ENCODE measurements at places on chromosomes 11 and 22.

GRCh38 chr11:112293614-112294013, 33.0 kb upstream of the PLET1 start:
- no peak for DNase-seq

DNA sequence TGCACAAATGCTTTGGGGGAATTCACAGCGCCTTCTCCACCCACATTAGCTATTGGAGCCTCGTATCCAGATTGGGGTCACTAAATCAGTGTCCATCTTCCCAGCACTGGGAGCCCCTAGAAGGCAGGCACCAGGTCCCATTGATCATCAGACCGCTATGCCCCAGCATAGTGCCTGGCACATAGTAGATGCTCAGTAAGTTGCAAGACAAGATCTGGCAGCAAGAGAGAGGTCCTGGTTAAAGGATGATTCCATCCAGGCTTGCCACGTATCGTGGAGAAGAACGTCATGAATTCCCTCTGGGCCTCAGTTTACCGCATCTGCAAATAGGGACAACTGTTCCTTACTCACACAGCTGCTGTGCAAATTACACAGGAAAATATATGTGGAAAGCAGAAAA, 1.7 kb downstream of the TMEM184B start:
- DNase-seq = no peak

DNA sequence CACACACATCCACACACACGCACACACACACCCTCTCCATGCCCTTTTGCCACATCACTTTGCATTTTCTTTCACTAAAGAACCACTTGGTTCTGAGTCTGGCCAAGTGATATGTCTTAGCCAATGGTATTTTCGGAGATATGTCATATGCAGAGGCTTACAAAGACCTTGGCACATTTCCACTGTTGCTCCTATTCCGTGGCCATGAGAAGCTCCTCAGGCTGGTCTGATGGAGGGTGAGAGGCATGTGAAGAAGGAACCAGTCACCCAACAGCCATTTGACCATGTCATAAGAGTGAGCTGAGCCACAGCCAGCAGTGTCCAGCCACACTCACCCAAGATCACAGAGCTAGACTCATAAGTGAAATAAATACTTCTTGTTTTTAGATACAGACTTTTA, 212.6 kb upstream of the NAV2 start:
- DNase-seq = no peak

DNA sequence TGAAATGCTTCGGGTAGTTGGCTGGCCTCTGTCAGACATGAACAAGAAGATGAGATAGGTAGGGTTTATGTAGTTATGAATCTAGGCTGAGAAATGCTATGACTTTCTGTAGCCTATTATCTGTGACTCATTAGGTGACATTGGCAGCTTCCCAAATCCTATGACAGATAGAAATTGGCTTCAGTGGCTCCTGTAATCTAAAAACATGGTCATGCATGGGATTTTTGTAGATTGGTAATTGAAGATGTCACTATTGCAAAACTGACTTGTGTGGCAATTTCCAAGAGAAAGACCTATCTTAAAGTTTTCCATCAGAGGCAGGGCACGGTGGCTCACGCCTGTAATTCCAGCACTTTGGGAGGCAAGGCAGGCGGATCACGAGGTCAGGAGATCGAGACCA, 29.4 kb upstream of the GRIK4 start:
- no peak for DNase-seq

DNA sequence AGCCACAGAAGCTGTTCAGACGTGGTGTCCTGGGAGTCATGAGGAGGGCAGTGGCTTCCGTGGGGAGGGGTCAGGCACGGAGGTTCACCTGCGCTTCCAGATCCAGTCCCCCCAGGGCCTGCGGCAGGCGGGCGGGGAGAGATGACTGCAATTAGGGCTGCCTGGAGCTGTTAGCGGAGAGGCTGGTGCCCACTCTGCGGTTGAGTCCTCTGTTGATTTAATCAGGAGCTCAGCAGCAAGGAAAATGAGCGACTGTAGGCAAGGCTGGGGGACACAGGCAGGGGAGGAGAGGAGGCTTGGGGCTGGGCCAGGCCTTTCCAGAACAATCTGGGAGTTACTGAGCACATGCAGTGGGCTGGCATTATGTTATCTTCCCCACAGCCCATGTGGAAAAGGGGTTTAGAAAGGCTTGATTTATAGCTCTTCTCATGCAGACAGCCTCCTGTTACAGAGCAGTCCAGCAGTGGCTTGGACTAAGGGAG, 13.1 kb downstream of the PLCB3 start:
- no peak for DNase-seq

DNA sequence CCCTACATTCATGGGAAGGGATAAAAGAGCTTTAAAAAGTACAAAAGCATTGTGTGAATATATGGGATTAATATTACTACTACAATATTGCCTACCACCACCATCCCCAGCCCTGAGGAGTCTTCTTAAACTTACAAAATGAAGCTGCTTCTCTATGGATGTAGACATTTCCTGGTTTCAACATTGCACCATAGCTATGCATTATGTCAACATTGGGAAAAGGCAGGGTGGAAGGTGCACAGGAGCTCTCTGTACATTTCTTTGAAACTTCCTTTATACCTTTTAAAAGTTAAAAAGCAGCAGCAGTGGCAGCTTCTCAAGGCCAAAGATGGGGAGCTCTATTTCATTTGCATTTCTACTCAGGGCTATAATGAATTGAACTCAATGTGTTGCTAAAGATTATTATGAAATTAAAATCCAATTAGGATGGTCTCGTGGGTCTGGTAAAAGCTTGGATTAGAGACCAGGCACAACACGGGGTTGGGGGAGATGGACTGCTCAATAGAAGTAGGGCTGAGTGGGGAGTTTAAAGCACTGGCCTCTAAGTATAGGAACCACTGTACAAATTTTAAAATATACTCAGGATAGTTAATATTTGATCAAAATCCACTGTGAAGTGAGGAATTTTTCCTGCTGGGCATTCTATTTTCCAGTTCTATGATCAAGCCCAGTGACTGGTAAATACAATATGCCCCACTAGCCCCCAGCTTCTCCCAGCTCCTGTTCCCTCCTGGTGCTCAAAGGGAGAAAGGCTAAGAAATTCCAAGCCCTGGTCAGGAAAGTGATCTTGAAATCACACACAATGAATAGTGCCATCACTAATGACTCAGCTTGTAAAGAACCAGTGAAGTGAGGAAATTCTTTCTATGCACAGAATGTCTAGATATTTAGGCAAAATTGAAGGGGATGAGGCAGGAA, 362.7 kb upstream of the CCDC90B start:
- DNase-seq = no peak

DNA sequence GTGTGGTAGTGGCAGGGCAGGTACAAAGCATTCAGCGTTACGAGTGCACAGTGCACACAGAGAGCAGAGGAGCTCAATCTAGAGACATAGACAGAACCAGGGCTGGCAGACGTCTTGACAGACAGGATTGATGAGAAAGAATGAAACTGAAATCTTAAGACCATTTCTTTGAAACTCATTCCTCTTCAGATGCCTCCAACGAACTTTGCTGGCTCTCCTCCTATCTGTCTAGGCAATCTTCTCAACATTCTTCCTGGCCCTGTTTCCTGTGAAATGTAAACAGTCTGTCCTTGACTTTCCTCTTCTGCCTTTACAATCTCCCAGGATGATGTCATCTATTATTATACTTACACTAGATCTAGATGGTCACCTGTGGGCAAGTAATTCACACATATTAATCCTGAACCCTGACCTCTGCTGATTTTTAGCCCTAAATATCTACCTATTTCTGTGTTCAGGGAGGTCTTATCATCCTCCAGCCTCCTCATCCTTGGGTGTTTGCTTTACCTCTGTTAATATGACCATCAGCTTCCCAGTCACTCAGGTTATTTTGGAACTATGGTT, 119.5 kb downstream of the ENTHD1 start:
- DNase-seq = no peak

DNA sequence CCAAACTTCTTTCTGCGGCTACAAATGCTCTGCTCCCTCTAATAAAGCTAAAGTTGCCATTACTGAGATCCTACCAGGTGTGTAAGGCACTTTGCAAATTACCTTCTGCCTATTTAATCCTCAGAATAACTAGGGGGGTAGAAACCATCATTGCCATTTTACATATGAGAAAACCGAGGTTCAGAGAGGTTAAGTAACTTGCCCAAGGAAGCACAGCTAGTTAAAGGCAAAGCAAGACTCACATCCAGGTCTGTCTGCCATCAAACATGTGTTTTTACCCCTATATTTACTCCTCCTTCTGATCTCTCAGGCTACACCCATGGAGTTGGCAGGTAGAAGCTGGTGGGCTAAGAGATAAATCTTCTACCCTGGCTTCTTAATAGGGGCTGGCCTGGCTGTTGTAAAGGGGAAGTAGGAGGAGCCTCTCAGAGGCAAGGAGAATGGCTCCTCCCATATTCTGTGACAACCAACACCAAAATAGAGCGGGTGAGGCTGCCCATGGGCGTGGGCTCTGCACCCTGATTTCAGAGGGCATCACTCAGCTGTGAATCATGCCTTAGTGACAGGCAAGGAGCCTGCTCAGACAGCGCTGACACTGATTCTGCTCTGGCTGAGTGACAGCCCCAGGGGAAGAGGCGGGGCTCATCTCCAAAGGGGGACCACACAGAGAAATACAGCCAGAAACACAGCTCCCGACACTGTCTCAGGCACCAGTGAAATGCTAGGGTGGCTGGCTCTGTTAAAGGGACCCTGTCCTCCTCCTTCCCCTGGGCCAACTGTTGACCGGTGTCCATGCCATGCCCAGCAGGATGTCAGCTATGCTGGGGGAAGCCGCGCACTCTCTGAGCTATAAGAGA, 106.8 kb downstream of the ABTB2 start:
- no peak for DNase-seq

- no peak for DNase-seq
Measured at GRCh38 chr11:21909145-21909544, 283.7 kb upstream of the ANO5 start.

- no peak for DNase-seq
Measured at GRCh38 chr11:1069740-1070139, 4.9 kb upstream of the MUC2 start.

GRCh38 chr11:131372234-131372962, 2.0 kb downstream of the NTM start:
- DNase-seq = no peak

DNA sequence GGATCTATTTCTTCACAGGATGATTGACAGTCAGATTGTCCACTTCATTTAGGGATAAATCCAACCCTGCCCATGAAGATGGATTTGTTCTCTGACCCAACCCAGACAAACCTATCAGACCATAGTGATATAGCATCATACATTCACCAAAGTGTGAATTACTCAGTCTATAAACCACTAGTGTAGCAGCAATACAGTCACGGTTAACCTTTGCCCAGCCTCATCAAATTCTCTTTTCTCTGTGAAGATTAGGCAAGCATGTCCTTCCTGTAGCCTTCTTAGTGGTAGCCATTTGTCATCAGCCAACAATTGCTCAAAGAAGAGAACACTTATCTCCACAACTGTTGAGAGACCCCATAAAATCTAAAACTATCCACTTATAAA, 14.4 kb upstream of the BIRC2 start:
- no peak for DNase-seq

DNA sequence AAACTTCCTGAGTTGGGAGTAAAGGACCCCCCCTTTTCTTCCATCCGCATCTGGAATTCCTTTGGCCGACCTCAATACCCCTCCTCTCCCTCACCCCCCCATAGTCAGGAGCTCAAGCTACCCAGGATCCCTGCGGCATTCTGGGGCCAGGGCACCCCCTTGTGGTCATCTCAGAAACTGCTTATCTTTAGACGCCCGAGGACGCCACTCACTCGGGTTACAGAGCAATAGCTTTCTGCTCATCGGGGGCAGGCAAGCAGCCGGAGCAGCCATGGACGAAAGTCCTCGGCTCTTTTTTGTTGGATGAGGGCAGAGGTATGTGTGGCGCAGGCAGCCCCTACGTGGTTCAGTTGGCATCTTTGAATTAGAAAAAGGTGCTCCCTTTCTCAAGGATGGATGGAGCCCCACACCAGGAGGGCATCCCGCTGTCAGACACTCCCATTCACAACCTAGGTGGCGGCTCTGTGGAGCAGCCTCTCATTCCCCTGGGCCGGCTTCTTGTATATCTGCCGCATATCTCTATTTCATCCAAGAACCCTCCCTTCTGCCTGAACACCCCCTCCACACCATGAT, 2.3 kb downstream of the C1QTNF5 start:
- no peak for DNase-seq

DNA sequence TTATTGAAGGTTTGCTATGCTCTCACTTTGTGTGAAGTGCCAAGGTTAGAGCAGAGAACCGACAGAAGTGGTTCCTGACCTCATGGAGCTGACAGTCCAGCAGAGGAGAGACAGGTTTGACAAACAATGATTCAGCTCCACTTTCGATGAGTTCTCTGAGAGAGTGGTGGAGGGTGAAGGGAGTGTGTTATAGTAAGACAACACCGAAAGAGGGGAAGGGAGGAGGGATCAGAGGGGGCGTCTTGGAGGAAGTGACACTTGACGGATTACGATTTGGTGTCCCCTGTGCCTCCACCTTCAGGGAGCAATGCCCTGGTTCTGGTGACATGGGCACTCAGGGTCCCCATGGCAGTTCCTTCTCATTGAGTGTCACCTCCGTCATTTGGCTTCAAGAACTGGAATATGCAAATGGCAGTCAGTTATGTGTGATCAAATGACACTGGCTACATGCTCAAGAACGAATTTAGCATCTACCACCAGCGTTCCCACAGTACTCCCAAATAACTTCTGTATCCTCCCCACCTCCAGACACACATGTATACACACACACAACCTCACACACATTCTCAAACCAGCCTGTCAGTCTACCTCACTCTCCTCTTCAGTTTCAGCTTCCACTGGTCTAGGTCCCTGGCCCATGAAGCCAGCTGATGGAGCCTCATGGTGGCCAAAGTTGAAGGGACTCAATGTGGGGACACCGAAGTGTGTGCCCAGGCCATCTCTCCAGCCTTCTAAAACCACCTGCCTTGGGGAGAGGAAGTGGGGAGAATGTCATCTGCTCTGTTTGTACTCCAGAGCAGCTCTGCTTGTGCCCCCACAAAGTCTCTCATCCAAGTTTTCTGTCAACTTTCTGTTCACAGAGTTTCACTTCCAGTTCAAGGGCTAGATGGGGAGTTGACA, 31.4 kb upstream of the NUP160 start:
- no peak for DNase-seq

- no peak for DNase-seq
Measured at GRCh38 chr11:29395555-29396072, 621.2 kb downstream of the KCNA4 start.

GRCh38 chr22:37231406-37232139, 12.5 kb downstream of the RAC2 start:
- no peak for DNase-seq

DNA sequence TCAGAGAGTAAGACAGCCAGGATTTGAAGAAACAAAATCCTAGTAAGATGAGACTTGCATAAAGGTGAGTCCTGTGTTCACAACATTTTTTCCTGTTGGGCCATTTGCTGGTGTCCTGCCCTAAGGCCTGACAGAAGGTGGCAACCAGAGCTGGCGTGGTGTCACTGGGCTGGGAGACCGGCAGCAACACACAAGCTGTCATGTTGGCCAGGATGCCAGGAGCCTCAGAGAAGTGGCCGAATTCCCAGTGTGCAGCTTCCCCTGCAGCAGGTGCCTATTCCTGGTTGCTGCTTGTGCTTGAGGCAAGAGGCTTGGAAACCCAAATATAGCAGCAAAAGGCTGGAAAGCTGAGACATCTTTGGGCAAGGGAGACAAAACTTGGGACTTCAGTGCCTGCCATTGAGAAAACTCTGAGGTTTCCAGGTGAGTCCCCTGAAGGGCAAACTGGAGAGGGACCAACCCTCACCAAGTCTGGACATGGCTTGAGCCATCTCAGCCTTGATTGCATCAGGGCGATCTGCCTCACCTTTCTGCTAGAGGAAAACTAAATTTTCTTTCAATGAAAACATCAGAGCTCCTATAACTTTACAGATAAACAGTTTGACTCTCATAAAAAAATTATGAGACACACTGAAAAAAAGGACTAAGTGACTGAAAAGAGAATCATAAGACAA, 25.9 kb downstream of the ALG12 start:
- no peak for DNase-seq
